ENCODE measurements at places on chromosomes 11 and 22.

- no peak for DNase-seq
These were observed 31.5 kb upstream of the CAT start for GRCh38 chr11:34407121-34407813.

DNA sequence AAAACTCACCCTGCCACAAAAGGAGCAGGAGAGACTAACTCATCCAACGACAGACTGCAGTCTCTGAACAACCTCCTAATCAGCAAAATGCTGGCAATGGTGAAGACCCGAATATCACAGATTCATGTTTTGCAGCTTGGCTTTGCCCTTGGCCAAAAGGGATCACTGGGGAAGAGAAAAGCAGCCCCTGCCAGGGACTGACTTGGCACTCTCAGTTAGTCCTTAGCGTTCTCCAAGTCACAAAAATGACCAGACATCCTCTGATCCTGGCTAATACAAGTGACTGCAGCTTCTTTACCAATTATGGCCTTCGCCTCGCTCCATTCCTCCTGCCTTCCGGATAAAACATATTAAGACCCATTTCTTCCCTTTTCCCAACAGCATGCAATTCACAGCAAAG is 22.4 kb upstream of the CHST1 start:
- no peak for DNase-seq

DNA sequence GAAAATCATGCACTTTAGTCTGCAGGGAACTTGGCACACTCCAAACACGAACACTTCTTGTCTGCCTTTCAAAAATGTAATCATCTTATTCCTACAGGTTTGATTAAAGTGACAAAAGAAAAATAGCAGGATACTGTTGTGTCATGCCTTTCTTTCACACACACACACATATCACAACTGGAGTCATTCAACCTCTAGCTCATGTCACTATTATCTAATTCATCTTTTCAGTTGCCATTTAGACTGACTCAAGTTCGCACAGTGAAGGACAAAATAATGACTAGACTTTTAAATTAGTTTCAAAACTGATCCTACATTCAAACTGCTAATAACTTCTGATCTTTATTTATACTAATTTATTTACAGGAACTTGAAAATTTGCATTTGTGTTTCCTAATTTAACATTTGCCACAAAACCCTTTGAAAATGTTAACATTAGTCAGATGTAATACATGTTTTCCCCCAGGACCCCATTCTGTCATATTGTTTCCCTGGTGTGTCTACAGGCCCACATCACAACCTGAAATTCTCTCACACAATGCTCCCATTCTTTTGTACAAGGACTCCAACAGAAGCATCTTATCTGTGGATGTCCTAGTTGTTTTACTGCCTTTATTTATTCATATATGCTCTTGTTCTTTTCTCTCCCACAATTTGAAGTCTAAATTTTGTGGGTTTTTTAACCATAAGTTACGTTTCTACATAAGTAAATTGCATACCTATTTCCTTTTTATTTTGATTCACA is 171.1 kb downstream of the GRIA4 start:
- no peak for DNase-seq

- DNase-seq, result no peak
These were observed 205.8 kb downstream of the ARHGAP42 start for GRCh38 chr11:100892886-100893285.

GRCh38 chr11:61780581-61781162 is 11.7 kb downstream of the TMEM258 start:
- no peak for DNase-seq

DNA sequence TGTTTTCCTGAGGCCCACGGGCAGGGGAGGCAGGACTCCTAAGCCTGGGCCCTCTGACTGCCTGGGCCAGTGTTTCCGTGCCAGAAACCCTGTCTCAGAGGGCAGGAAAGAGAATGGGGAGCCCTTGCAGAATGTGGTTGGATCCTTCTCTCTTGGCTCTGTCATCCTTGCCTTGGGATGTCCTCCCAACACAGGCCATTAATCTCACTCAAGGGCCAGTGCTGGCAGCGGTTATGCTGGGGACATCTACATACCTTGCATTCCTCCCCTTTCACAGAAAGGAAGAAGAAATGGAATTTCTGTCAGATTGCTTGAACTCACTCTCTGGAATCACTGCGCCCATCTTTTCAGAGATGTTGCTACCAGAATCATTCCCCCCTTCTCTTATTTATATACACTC is 296.9 kb downstream of the KIRREL3 start:
- DNase-seq, result no peak

DNA sequence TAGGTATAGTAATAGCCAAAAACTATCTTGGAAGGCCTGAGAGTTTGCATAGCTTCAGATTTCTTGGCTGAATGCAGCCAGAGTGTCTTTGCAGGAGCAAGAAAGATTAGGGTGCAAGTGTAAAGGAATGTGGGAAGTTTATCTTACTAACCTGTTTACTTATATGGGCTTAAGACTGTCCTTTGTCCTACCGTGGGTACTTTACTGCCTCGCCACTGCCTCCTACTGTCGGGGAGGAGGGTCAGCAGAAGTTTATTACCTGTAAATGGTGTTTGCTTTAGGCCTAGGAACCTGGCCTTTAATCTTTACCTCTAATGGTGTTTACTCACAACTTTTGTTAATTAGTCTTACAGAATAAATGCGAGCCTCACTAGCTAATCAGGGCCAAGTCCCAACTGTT is 633.8 kb downstream of the DLG2 start:
- no peak for DNase-seq

GRCh38 chr11:74971424-74971823 is 17.3 kb upstream of the NEU3 start:
- no peak for DNase-seq

DNA sequence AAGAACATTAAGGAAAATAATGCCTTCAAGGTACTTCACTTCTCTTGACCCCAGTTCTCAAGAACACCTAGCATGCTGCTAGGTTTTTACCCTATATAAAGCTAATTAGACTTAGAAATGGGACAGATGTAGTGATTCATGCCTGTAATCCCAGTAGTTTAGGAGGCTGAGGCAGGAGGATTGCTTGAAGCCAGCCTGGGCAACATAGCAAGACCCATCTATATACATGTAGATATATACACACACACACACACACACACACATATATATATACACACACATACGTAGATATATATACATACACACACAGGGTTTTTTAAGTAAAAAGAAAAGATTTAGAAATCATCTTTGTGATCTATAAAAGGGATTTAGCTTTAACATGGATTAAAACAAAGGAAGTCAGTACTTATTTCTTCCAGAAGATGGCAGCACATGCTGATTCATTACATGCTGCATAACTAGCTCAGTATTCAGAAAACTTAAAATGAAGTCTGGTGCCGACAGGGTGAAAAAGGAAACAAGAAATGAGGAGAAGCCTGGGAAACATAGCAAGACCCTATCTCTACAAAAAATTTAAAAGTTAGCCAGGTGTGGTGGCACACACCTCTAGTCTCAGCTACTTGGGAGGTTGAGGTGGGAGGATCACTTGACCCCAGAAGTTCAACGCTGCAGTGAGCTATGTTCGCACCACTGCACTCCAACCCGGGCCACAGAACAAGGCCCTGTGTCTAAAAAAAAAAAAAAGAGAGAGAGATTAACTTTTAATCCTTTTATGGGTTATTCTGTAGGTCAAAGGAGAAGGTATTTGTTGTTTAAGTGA is 28.5 kb upstream of the RBX1 start:
- DNase-seq, result no peak

GRCh38 chr11:6480299-6480914 is 724 bp downstream of the ARFIP2 start:
- no peak for DNase-seq

DNA sequence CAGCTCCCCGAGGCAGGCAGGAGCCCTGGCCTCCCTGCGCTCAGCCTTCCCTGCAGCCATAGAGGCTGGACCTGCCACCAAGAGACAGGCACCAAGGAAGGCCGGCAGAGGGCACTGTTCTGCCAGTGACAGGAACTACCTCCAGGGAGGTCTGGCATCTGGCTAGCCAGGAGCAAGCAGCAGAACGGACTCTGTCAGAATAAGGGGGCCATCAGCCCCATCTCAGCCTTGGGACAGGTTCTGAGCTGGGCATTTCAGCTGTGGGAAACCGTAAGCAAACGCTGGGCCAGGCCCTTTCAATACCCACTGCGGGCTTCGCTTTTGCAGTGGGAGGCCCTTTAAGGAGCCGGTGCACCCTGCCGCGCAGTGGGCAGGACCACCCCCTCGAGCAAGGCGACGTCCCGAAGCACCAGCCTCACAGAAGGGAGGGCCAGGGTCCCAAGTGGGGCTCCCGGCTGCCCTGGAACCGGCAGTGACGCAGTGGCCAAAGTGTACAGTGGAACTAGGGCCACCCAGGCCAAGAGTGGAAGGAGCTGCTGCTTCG is 18.2 kb downstream of the IFT27 start:
- DNase-seq, result peak; percentile 56

- DNase-seq, result no peak
These were observed 1515.6 kb downstream of the TBC1D22A start for GRCh38 chr22:48277868-48278581.

DNA sequence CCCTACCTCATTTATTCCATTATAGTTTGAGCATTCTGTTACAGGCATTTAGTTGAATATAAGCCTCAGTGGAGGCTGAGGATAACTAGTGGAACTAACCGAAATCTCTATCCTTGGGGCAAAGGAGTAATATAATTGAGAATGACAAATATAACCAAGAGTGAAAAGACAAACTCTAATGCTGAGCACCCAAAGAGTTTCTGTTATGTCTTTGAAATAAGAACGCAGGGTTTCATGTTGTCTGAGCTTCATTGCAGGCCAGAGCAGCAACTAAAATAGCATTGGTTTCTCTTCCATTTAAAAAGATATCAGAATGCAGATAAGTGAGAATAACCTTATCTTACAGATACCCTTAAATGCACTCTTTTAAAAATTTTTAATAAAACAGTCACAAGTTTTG is 131.8 kb downstream of the SBF2 start:
- no peak for DNase-seq

DNA sequence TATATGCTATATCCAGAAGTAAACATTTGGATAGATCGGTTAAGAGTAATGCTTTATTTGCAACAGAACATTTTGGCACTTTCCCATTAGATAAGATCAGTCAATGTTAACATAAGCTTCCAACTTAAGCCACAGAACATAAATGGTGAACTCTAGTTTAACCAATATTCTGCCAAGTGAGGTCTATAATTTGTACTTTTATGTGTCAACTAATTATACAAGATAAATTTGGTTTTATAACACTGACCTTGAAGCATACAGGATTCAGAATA is 23.5 kb upstream of the BLID start:
- DNase-seq, result no peak

GRCh38 chr11:108852701-108853100 is 187.8 kb downstream of the DDX10 start:
- no peak for DNase-seq

GRCh38 chr11:123393312-123393927 is 36.6 kb upstream of the GRAMD1B start:
- no peak for DNase-seq

GRCh38 chr11:118892514-118892913 is 8.8 kb downstream of the CXCR5 start:
- DNase-seq, result no peak

GRCh38 chr22:48779661-48780596 is 1047.7 kb downstream of the BRD1 start:
- DNase-seq, result no peak

DNA sequence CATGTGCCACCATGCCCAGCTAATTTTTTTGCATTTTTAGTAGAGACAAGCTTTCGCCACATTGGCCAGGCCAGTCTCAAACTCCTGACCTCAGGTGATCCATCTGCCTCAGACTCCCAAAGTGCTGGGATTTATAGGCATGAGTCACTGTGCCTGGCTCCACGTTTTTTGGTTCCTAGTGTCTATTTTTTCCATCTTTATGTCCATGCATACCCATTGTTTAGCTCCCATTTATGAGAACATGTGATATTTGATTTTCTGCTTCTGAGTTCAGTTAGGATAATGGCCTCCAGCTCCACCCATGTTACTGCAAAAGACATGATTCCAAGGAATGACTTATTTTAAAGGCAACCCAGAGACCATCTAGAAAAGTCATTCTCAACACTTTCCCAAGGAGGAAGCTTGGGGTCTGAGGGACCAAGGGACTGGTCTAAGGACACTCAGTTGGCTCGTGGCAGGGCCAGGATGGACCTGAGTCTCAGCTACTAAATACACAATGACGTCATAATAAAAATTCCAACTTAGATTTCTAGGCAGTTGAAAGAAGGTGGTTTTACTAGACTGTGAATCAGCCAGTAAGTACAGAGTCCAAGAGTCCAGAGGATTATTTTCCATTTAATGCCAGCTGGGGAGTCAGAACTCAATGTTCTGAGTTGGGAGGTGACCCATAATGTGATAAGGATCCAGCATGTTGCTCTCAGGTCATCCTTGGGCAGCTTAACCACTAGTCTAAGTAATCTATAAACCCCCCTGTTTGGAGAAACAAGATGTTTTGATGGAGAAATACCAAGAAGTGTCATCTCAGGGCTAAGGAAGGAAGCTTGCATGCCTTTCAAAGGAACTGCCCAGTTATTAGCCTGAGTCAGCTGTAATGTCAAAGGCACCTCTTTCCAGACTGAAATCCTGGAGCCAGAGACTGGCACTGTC is 39.4 kb downstream of the ABTB2 start:
- no peak for DNase-seq

GRCh38 chr11:126809514-126810289 is 190.9 kb downstream of the KIRREL3 start:
- DNase-seq, result no peak

GRCh38 chr11:63551091-63551888 is 11.9 kb downstream of the PLAAT2 start:
- no peak for DNase-seq

DNA sequence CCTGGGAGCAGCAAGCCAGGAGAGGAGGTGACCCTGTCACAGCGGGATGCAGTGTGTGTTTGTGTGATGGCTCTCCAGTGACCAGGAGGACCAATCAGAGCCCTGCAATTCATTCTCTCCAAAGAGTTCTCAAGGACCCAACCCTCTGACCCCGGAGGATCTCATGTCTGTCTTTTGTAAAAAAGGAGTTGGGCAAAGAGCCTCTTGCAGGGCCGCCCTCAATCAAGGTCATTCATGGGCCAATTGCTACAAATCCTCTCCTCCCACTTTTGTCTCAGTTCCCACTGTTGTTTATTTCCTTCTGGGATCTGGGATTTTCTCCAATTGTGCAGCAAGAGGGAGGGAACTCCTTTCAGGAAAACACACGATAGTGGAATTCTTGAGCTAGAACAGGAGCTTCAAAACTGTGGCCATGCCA is 4.0 kb downstream of the TECTA start:
- DNase-seq, result no peak

DNA sequence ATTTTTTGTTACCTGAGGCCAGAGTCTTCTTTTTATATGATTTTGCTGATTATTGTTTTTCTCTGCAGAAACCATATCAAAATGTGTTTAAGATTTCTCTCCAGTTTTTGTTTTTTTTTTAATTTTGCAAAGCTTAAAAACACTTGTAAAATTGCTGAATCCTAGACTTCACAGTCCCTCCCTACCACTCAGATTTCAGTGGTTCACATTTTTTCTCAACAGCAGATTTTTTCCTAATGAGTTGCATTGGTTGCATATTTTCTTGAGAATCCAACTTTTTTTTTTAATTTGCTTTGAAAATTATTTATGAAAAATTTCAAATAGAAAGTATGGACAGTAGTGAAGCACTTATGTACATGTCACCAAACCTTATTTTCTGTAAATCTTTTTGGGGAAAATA is 5.8 kb downstream of the ARL14EP start:
- DNase-seq, result no peak

Data from stimulated activated CD8-positive, alpha-beta memory T cell treated with anti-CD3 and anti-CD28 coated beads, Interleukin-15, amount 100 ng/mL, for 1 hour (primary cell).